Spinal cord (tissue), 10 donors: ENCODE measurements at places on chromosomes 2 and 18. TPM values are rescaled to one million over a fixed set of nuclear protein-coding genes. Genes with fewer than 3 reads are reported as not detected.

Gene NAT8
- not detected for total RNA-seq

Gene TCF23
- 0.06 TPM for total RNA-seq

GRCh38 chr2:197668296-197668695, 7.1 kb downstream of the RFTN2 start:
- no peak for DNase-seq

Gene NR4A2
- 6.4 TPM for total RNA-seq

GRCh38 chr2:23520256-23520655, 135.3 kb downstream of the KLHL29 start:
- DNase-seq: no peak

Gene ELOA2
- total RNA-seq: not detected

DNA sequence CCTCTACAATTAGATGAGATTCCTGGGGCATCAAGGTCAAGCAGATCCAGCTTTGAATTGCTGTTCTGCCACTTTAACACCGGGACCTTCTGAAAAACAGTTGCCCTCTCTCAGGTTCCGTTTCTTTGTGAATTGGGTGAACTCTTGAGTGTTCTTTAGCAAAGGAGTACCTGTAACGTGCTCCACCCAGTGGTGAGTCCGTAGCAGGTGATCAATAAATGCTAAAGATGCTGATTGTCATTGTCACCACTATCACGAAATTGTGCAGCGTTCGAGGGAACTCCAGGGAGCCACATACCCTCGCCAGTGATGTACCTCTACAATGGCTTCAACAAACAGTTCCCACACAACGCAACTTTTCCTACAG, 81.9 kb downstream of the TCF7L1 start:
- DNase-seq: no peak

Gene ADD2
- 122 TPM for total RNA-seq

DNA sequence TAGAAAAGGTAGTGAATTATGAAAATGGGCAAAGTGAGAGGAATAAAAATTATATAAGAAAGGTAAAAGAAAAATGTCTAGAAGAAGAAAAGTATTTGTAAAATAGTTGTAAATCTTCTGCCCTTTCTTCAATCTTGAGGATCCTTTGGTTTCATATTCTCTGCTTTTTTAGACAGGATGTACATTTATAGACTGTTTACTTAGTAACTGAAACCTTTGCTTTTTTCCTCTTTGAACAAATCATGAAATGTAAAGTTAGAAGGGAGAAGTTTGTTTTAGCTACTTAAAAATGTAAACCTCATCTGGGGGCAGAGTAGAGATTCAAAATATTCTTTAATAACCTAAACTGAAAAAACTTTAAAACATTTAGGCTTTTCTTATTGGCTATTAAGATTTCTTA, 150.4 kb upstream of the ITGA4 start:
- DNase-seq: no peak

GRCh38 chr2:168928113-168928831, 27.2 kb downstream of the G6PC2 start:
- no peak for DNase-seq
